ENCODE measurements at places on chromosomes 7 and 10.

DNA sequence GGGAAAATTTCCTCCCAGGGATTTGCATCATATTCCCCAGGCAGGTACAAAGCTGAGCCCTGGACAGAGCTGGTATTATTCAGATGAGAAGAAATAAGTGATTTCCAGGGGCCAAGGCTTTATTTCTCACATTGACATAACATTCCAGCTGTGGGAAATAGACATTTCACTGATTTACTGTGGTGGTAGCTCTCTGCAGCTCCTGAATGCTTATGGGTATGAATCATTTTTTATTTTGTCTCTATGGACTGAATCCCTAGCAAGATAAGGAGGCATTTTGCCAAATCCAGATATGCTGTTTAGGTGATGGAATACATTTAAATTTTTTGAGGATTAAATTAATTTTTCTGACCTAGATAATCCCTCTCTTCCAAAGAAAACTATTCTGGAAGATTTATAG, 97.9 kb downstream of the MTPN start:
- DNase-seq = no peak

- no peak for DNase-seq
Observed at GRCh38 chr10:84348860-84349259, 20.5 kb downstream of the CCSER2 start.

DNA sequence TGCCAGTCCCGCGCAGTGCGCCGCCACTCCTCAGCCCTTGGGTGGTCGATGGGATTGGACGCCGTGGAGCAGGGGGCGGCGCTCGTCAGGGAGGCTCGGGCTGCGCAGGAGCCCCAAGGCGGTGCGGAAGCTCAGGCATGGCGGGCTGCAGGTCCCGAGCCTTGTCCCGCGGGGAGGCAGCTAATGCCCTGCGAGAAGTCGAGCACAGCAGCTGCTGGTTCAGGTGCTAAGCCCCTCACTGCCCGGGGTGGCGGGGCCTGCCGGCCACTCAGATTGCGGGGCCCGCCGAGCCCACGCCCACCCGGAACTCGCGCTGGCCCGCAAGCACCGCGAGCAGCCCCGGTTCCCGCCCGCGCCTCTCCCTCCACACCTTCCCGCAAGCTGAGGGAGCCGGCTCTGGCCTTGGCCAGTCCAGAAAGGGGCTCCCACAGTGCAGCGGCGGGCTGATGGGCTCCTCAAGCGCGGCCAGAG, 14.4 kb upstream of the WASL start:
- no peak for DNase-seq

- no peak for DNase-seq
Observed at GRCh38 chr10:97892939-97893338, 43.3 kb downstream of the GOLGA7B start.

Data from activated CD8-positive, alpha-beta memory T cell treated with anti-CD3 and anti-CD28 coated beads for 24 hours (primary cell).